Activated CD4-positive, alpha-beta T cell treated with anti-CD3 and anti-CD28 coated beads, Interleukin-2, amount 50 U/mL, for 4 hours (primary cell): ENCODE measurements at places on chromosomes 5 and 9.

- peak; percentile 38 for DNase-seq
Observed at GRCh38 chr5:1668141-1668721, 131.4 kb downstream of the MRPL36 start.

GRCh38 chr9:130196643-130197042 lies 24.4 kb downstream of the NCS1 start:
- DNase-seq = no peak

DNA sequence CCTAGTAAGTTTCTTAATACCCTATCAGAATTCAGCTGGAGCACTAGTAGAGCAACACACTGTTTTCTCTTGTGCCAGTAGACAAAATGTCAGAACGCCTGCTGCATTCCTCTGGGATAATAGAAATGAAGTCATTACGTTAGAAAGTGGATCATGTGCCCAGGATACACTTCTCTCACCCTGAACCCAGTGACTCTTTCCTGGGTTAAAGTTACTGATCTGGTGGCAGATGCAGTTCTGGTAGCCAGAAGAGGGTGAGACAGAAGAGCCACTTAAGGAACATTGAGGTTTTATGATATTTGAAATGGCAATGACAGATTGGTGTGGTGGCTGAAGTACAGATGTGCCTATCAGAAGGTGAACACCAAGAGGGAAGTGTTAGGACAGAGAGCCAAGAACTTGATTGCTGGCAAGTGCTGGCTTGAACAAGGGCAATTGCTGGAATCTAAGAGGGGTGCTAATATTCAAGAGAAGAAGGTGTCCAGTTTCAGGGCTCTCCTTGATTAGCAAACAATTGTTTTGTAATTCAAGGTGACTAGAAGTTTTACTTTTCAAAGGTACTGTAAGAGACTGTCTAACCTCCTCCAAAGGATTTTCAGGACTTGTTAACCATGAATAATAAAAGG lies 93.7 kb upstream of the ERBIN start:
- no peak for DNase-seq

- no peak for DNase-seq
Observed at GRCh38 chr5:3364941-3365340, 230.7 kb upstream of the IRX1 start.

DNA sequence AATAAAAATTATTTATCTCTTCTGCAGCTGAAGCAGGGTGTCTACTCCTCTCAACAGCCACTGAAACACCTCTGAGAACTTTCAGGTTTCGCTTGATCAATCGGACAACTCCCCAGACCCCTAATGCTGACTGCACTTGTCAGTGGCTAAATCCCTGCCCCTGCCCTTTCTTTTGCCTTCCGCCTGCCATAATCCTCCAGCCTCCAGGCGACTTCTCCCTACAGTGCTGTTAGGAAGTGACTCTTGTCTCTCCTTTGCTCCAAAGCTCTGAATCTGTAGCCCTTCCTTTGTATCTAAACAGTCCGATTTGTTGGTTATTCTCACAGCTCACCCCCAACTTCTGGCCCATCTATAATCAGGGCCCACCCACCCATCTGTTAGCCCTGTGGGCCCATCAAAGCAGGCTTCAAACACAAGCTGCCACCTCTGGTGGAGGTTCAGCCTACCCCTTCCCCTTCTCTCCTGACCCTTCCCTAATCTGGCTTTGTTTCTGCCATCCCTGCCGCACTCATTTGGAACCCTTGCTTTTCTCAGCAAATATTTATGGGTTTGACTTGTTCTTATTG lies 53.7 kb upstream of the IFNK start:
- DNase-seq = no peak

- no peak for DNase-seq
Observed at GRCh38 chr5:145101246-145101645, 733.9 kb downstream of the PRELID2 start.

DNA sequence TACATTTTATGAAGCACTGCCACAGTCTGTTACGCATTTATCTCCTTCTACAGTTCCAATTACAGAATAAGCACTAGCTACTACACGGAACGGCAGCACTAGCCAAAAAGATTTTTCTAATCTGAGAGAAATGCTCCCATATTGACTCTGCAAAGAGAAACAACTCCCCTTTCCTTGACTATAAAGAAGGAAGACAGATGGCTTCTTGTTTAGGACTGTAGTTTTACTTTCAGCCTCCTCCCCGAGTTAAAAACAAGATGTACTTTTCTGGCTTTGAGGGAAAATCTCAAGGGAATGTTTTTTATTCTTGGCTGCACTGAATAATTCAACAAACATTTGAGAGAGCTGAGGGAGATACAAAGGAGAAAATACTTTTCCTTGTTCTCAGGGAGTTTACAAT lies 1.9 kb upstream of the SLC44A1 start:
- no peak for DNase-seq

- no peak for DNase-seq
Observed at GRCh38 chr9:133514460-133515239, 10.1 kb downstream of the MYMK start.

- no peak for DNase-seq
Observed at GRCh38 chr5:32639943-32640342, 54.6 kb downstream of the SUB1 start.

DNA sequence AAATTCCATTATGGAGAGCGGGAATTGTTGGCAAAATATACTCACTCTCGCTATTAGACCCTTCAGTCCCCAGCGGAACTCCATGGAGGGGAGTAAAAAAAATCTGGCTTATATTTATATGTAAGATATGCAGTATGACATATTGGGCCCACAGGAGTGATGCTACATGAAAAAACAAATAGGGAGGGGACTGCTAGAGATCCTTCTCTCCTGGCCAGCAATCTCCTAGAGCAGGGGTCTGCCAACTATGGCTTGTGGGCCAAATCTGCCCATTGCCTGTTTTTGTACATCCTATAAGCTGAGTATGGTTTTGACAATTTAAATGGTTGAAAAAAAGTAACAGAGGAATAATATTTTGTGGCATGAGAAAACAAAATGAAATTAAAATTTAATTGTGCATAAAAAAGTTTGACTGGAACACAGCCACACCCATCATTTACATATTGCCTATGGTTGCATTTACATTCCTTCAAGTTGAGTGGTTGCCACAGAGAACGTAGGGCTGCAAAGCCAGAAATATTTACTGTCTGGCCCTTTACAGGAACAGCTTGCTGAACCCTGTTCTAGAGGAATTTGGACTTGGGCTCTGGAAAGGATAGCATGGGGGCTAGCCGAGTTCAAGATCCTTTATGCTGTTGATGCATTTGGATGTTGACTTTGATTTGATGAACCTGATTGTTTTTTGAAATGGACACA lies 197.3 kb upstream of the CLINT1 start:
- DNase-seq = no peak

- no peak for DNase-seq
Observed at GRCh38 chr5:178466342-178466741, 123.9 kb downstream of the COL23A1 start.

GRCh38 chr9:4080921-4081895 lies 218.7 kb downstream of the GLIS3 start:
- DNase-seq = no peak

DNA sequence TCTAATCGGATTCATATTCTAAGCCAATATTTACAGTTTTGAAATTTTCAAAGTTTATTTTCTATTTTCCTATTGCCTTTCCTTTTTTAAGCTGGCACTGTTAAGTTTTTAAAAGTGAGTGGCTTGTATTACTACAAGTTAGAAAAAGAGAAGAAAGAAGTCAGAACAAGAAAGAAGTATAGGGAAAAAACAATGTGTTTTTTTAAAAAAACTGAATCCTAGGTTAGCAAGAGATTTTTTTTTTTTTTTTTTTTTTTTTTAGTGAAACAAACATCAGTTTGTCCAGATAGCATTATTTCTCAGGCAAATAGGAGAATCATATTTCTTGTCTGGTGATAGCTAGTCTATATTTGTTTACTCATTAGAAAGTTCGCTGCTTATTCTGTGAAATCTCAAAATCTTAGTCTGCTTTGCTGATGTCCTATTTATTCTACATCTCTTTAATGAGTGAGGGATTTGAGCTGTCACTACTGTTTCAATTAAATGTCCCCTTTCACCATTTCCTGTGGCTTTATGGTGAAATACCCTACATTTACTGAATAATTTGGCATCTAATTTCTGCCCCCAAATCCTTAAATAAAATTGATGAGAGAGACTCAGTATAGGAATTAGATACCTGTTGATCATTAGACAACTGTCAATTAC lies 19.1 kb upstream of the LMNB1 start:
- no peak for DNase-seq

- no peak for DNase-seq
Observed at GRCh38 chr9:5735072-5735471, 97.8 kb downstream of the ERMP1 start.

- DNase-seq = no peak
Observed at GRCh38 chr9:138022756-138023393, 145.3 kb downstream of the CACNA1B start.

DNA sequence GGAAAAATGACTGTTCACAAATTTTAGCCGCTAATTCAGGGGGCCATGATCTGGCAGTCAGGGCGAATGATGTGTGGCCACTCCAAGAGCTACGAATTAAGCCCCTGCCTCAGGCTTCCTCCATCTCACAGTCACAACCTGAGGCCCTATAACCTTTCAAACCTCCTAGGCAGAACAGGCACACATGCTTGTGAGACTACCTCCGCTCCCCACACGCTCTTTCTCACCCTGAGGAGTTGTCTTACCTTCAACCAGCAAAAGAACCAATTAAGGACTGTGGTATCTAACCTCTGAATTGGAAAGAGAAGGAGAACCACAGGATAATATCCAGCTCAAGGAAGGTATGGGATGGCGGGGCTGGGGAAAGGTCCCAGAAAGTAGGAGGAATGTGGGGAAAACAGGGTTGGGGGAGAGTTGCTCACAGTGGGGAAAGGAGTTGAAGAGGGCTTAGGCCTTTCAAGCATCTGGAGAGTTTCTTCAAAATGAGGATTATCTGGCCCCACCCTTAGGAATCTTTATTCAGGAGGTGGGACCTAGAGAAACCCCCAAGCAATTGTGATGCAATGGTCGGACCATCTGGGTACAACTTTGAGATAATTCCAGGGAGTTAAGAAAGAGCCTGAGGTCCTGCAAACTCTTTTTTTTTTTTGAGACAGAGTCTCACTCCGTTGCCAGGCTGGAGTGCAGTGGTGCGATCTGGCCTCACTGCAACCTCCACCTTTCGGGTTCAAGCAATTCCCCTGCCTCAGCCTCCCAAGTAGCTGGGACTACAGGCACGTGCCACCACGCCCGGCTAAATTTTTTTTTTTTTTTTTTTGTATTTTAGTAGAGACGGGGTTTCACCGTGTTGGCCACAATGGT lies 5.5 kb downstream of the PCDH1 start:
- no peak for DNase-seq

DNA sequence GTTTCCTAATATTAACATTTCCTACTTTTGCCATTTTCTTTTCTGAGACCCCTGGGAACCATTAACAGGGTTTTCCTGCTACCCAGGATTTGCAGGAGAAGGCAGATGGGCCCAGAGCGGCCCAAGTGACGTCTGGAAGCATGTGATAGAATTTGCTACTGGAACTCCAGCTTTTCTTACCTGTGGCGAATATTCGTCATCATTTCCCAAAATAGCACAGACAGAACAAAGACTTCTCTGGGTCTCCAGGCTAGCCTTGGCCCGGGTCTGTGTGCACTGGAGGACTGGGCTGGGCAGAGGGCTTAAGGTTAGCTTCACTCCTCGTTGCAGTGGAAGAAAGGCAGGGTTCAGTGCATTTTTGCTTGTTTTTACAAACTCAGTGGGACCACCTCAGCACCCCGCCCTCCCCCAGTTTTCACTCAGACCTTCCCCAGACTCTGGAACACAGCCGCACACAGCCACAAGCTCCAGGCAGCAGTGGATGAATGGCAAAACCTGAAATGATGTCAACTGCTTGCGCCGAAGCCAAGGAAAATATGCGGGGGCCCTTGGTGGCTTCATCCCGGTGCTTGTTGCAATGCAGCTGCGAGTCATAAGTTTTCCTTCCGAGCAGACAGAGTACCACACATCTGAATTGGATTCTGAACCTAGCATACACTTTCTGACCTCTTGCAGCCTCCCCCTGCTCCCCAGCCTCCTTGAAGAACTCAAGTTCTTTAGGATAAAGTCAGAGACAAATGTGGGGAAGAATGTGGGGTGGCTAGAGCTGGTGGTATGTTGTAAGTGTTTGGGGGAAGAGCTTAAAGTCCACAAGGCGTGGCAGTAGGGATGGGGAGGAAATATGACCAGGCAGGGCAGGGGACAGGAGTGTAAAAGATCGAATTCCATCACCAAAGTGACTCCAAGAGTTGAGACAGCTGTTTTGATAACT lies 586.0 kb downstream of the CCDC171 start:
- DNase-seq = no peak

GRCh38 chr9:137544176-137544760 lies 5.9 kb downstream of the PNPLA7 start:
- DNase-seq = no peak

DNA sequence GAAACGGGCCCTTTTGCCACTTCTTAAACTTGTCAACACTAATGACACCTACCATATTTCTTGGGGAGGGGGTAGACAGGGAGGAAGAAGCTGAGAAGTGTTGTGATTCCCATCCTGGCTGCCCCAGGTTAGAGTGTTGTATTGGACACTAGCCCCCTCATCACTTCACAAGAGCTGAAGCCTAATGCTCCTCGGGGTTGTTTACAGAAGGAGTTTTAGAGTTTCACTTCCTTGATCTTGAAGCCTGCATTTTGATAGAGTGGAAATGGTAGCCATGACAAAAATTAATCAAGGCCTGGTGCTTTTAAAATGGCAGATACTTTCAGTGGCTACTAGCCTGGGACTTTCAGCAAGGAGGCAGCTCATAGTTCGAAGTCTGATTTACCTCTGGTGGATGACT lies 11.0 kb upstream of the FAM120AOS start:
- DNase-seq = no peak

- DNase-seq = peak; percentile 52
Observed at GRCh38 chr9:127905004-127905728, 5.8 kb upstream of the ST6GALNAC6 start.

DNA sequence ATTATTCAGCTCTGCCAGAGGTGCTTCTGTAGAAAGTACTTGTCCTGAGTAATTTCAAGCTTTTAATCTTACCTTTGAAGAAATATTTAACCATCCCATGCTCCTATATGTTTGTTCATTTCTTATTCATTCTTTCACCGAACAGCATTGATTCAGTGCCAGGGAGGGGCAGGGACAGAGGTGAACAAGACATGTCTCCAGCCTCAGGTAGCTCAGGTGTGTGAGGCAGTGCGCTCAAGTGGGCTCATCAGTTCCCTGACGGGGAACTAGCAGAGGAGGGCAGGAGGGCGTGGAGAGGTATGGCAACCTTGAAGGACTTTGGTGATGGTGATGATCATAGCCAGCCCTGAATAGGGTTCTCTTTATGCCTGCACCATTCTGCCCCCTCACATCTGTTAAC lies 25.9 kb downstream of the ERGIC1 start:
- DNase-seq = no peak

DNA sequence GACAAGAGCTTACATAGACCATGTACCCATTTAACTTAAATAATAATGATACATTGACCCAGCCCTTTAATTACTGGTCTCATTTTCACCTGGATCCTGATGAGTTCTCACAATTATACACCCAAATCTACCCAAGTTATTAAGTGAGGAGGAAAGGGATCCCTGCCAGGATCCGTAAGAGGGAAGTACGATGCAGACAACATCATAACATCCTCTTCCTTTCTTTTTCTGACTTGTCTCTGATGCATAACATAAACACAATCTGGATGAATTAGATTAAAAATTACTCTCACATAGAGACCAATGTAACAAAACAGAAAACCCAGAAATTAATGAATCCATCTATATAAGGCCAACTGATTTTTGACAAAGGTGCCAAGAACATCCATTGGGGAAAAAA lies 17.0 kb downstream of the MARCHF3 start:
- DNase-seq = no peak

- DNase-seq = no peak
Observed at GRCh38 chr9:71592400-71592799, 175.9 kb downstream of the CEMIP2 start.
